ENCODE measurements at places on chromosomes 1 and 21. TPM values are rescaled to one million over a fixed set of nuclear protein-coding genes. Genes with fewer than 3 reads are reported as not detected.
A peak's percentile ranks its signal among the peaks of the same experiment; 100 is the strongest.

Gene FCGR3A
- 23.9 TPM for total RNA-seq

Gene LRRC38
- not detected for total RNA-seq

Gene CYP2J2
- 12.8 TPM for total RNA-seq

Gene KISS1
- not detected for total RNA-seq

Gene HOOK1
- 12.5 TPM for total RNA-seq

Gene GRHL3
- total RNA-seq: 4.0 TPM

Gene IKBKE
- total RNA-seq: 4.4 TPM

GRCh38 chr1:198620218-198620617 is 18.6 kb upstream of the PTPRC start:
- no peak for DNase-seq

DNA sequence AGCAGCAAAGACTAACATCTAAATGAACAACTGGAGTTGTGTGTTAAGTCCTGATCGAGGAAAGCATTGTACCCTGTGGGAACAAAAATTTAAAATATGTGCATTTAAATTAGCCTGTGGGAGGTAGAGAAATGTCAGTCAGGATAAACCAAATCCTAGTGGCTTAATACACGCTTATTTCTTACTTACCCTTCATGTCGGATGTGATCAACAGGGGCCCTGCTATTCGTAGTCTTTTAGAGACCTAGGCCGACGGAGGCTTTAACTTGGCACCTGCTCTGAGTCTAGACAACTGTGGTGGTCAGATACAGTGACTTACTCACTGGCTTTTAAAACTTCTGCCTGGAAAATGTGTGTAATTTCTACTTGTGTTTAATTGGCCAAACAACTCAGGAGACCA is 10.2 kb downstream of the GSTM3 start:
- DNase-seq: no peak

DNA sequence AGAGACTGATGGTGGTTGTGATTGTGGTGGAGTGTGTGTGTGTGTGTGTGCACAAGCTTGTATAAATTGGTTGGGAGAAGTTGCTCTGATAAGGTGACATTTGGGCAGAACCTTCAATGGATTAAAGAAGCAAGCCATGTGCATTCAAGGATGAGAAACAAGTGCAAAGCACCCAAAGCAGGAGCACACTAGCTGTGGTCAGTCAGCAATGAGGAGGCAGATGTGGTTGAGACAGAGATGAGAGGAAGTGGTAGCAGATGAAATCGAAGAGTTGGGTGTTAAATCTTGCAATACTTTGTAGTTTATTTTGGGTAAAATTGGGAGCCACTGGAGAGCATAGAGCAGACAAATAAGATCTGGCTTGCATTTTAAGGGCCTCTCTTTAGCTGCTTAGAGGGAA is 4.4 kb upstream of the PGBD5 start:
- no peak for DNase-seq

DNA sequence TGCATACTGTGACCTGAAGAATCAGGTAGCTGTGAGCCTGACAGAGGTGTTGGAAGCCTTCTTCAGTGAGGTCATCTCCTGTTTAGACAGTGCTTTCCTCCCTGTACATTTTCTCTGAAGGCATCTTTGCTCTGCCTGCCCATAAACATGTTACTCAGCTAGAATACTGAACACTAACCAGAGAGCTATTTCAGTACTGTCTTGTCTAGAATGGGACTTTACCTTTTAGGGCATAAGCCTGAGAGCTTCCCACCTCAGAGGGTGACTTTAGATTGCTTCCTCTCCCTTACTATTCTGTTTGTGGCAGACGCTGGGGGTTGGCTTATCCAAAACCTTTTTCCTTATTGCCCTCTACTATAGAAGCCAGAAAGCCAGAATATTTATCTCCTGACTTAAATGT is 23.3 kb upstream of the ZNF326 start:
- DNase-seq: no peak

DNA sequence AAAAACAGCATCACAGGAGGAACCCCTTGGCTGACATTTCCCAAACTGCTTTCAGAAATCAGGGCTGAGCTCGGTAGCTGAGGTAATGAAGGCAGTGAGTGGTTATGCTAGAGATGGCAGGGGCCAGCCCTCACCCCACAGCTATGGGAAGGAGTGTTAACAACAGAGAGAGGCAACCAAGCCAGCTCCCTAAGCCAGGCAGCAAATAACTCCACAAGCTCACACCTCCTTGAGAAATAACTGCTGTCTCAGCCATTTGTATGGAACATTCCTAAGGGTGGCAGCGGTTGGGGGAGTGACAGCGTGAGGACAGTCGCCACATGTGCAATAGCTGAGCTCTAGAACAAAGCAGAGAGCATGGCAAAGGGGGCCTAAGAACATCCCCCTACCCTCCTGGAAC is 42.6 kb downstream of the LMX1A start:
- DNase-seq: no peak

- DNase-seq: no peak
Measured at GRCh38 chr1:199226163-199226562, 587.3 kb downstream of the PTPRC start.

- DNase-seq: no peak
Measured at GRCh38 chr1:209748620-209749019, 7.2 kb upstream of the TRAF3IP3 start.

GRCh38 chr1:116697548-116698243 is 30.2 kb upstream of the IGSF3 start:
- DNase-seq: no peak

GRCh38 chr1:245411245-245412036 is 256.7 kb downstream of the KIF26B start:
- DNase-seq: no peak

GRCh38 chr1:196464480-196464941 is 143.7 kb downstream of the KCNT2 start:
- no peak for DNase-seq

DNA sequence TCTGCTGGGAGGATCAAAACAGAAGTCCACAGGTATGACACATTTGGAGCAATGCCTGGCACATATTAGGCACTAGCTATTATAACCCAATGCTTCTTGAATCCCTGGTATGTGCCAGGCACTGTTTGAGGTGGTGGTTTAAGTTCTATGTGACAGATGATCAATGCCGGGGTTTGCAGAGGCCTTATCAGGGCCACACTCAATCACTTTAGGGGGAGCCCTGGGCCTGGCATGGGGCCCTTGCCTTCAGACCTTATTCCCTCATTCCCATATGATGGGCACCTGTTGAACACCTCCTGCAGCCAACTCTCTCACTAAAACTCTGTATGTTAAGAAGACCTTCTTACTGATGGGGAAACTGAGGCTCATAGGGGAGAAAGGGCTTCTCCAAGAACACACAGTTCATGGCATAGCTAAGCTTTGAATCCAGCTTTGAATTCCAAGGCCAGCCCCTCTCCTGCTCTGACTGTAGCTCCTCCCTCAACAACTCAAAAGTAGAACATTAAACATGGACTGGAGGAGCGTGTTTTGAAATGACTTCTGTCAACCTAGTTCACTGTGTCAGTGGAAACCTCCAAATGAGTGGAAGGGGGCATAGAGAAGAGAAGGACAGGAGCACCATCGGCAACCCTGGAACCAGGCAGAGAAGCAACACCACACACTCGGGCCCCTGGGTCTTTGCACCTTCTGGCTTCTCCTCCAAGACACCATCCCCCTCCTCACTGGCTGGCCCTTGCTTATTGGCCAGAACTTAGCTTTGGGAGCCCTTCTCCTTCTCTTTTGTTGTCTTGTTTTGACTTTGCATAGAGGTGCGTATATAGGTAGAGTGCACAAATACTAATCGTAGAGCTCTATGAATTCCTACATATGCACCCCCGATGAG is 6.6 kb upstream of the IFFO2 start:
- no peak for DNase-seq

DNA sequence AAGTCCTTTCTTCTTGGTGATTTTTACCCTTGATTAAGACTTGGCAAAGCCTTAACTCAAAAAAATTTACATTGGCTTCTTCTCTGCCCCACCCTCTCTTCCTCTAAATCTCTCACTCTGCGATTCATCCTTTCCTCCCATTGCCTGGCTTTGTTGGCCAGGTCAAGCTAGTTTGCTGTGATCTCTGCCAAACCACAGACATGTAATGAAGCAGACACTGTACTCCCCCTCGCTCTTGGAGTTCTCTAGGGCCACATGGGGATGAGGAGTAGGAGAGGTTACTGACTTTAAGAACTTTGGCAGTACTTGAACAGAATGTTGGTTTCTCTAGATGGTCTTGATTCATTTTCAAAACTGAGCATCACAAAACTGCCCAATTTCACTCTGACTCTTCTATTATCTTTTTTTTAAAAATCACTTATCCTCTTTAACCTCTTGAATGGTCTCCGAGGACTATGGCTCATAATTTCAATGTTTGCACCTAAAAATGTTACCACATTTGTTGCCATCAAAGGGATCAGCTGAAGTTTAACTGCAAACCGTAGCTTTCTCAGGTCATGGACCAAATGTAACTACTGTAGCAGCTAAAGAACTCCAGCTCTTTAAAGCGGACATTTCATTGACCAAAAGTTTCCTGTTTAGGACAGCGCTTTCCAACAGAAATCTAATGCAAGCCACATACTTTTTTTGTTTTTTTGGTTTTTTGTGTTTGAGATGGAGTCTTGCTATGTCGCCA is 62.7 kb upstream of the IPO9 start:
- DNase-seq: peak; percentile 35

DNA sequence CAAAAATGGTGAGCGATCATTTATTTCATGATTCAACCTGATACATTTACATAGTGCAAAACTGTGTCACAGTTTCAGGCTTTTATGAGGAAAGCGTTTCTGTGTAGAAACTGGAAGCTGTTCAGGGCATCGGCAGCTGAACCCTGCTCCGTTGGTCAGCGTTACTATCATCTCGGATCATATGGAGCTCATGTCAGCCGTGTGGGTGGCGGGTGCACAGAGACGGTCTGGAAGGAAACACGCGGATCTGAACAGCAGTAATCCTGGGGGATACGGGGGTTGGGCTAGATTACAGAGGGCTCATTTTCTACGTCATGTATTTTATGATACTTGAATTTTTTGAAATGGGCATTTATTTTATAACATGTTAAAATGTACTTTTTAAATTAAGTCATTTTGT is 15.1 kb downstream of the C1orf174 start:
- DNase-seq: no peak

DNA sequence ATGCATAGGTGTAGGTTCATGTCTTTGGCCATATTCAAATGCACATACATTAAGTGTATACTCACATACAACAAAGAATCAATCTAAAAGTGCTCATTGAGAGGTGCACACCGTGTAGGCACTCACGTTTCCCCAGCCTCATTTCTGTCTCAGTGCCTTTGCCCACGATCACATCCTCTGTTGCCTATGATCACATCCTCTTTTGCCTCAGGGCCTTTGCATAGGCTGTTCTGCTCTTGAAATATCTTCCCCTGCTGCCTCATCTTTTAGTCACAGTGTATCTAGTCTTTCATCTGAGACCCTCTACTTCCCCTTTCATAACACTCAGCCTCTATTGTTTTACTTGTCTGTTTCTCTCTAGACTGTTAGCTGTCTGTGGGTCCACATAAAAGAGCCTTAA is 69.3 kb downstream of the FOXD2 start:
- no peak for DNase-seq

Data from breast epithelium (tissue), 4 donors.